ENCODE measurements at places on chromosomes 11 and 22.

- no peak for DNase-seq
These were observed 29.3 kb upstream of the NFAM1 start for GRCh38 chr22:42461511-42461910.

DNA sequence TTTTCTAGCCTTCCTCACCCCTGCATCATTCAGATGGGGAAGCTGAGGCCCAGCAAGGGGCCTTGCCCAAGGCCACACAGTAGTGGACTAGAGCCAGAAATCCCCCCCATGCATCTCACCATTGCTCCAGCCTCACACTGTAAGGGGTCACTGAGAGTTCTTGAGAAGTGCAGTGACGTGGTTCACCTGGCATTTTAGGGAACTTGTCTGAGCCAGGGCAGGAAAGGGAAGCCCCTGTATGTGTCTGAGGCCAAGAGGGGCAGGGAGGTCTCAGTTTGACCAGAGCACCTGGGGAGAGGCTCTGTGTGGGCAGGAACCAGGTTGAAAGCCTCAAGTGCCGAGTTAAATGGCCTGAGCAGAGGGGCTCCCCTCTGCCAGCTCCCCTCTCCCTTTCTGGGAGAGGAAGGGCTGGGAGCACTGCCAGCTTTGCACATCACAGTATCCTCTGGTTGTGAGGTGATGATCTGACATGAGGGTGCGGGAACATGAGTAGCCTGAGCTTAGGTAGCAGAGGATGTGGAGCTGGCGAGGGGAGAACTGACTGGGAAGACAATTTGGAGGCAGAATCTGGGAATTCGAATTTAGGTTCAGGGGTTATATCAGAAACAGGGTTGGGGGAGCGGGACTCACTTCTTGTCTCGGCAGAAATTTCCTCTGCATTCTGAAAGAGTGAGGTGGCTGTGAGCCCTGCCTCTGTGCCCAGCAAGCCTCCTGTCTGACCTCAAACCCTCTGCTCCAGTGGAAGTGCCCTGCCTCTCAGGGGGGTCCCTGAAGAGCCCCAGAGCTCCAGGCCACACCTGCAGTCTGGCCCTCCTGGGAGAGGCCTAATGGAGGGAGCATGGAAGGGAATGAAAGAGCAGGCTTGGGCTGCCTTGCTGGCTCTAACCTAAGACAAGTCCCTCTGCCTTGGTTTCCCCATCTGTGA, 14.6 kb downstream of the ARHGEF17 start:
- DNase-seq, result peak; percentile 70

DNA sequence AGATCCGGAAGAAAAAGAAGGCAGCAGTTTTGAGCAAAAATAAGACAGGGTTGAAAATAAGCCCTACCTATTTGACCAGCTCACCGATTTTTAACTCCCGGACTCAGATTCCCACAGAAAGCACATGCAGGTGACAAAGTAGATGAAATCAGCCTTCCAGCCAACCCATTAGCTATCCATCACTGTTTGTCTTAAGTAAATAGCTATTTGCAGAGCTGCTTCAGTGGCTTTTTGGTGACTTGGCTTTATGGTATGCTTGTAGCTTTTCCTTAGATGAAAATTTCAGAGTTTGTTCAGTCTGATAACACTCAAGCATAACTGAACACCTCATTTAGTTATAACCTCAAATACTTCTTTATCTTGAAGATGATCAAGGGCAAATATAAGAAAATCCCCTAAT, 192.6 kb downstream of the HIPK3 start:
- DNase-seq, result no peak

GRCh38 chr11:69511358-69512055, 30.0 kb downstream of the LINC01488 start:
- DNase-seq, result no peak

DNA sequence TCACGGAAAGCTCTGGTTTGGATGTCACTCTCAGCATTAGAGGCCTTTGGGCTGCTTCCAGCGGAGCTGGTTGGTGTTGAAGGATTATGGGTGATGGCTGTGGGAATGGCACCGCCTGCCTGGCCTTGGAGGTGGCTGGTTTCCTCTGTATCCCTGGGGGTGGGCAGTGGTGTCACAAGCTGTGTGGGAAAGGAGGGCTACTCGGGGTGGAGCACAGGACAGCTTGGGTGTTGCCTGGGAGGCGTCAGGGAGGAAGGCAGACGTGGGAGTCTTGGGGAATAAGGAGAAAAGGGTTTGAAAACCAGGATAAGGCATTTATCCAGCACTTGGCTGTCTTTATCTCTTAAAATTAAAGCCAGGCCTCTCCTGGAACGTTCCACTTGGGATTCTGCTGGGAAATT, 71.8 kb downstream of the ADAMTS15 start:
- no peak for DNase-seq
